ENCODE measurements at places on chromosomes 6 and 20.

DNA sequence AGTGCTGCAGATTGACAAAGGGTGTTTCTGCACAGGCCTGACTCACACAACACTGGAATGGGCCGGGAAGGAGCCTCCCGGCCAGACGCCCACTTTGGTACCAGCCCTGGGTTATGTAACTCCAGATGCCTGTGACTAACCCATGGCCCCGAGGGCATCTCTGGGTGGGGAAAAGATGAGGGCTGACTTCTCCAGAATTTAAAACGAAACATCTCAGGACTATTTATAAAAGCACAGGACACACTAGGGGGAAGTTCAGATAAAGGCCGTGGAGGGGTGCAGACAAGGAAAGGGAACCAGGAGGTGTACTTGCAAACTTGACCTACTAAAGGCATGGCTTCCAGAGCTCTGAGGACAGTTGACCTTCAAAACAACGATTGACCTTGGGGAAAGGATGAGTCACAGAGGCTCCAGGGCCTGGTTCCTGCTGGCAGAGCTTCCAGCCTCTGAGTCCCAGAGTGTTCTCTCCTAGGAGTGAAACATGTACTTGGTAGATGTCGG, 196.9 kb downstream of the NFATC2 start:
- no peak for DNase-seq

DNA sequence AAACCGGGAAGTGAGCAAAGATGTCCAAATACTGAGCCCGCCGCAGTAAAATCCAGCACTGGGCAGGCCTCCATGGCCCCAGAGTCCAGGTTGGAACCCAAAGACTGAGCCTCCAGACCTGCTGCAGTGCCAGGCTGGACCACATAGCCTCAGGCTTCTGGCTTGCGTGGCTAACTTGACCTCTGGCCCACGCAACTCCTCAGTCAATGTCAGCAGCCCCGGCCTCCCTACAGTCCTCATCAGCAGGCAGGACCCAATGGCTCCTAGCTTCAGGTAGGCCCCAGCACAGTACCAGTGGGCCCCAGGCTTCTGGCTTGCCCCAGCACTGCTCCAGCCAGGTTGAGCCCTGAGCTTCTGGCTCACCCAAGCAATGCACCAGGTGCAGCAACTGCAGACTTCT, 245.1 kb upstream of the AFDN start:
- no peak for DNase-seq

DNA sequence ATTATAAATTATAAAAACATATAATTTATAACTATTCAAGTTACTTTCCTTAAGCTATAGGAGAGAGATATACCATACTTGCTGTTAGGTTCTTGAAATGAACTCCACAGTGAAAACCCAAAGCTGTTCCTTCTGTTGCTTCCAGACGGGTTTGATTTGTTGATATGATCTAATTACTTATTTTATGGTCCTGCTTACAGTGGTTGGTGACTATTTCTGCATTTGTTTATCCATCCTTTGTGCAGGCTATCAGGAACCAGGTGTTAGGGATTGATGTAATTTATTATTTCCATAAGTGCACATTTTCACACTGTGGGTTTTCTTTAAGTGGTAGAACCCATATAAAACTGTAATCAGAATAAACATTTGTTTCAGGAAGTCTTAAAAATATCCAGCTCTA, 167.1 kb downstream of the KIF6 start:
- DNase-seq: no peak

DNA sequence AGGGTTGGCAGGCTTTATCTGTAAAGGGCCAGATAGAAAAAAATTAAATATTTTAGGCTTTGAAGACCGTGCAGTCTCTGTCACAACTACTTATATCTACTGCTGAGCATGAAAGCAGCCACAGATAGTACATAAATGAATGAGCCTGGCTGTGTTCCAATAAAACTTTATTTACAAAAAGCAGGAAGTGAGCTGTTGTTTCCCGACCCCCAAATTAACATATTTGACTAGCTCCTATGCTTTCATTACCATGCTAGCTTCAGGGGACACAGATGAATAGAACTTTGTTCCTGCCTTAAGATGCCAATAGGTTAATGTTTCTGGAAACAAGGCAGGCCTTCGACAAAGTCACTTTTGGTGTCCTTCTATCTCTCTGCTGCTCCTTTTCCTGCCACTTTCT, 1058.0 kb upstream of the FLRT3 start:
- no peak for DNase-seq

- DNase-seq: no peak
These were observed 213.8 kb upstream of the AGPAT4 start for GRCh38 chr6:161487694-161488093.

DNA sequence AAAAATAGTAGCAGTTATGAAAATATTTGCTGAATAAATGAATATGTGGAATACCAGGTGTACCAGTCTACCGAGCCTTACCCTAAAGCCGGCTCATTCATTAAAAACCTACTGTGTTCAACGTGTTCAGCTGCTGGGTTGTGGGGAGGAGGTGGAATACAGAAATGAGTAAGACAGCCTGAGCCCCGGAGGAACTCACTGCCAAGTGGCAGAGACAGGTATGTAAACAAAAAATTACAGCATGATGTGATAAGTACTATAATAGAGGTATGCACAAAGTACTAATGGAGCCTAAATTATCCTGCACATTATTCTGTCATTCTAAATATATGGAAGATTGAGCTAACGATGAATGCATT, 6.8 kb upstream of the ADTRP start:
- no peak for DNase-seq

GRCh38 chr6:2714111-2714895, 36.4 kb downstream of the MYLK4 start:
- DNase-seq: no peak

- no peak for DNase-seq
These were observed 7.0 kb upstream of the ZNFX1 start for GRCh38 chr20:49284818-49285217.

DNA sequence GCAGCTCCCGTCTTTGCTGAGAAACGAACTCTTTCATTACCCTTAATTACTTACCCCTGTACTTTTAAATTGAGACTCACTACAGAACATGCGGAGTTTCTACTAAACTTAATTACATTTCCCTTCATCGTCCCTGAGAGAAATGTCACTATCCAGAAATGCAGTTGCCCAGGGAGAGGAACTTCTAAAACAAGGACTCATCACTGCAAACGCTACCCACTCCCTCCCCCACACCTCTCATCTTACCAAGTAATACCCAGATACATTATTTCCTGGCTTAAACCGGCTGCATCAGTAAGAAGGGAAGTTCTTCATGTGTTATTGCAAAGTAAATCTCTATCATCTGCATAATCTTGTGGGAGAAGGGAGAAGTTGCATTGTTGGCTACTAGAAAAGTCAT, 138.3 kb downstream of the IPCEF1 start:
- no peak for DNase-seq

GRCh38 chr20:50107086-50107660, 5.8 kb downstream of the UBE2V1 start:
- no peak for DNase-seq

- DNase-seq: no peak
These were observed 33.3 kb upstream of the EZR start for GRCh38 chr6:158852312-158853071.

GRCh38 chr6:11397622-11398450, 139.7 kb upstream of the TMEM170B start:
- no peak for DNase-seq

DNA sequence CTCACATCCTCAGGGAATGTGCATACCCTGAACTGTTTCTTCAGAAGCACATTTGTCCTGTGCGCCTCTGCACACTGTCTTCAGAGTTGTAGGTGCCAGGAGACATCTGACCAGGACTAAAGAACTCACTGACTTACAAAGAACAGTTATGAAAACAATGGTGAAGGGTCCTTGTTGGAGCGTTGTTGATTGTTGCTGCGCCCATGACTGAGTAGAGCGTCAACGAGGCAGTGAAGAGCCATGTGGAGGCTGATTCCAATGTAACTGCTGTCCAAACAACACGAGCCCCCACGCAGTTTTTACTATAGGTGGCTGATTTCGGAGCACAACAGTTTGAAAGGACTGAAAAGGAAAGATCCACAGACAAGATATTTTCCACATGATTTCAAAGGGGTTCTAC, 380.3 kb downstream of the CDH26 start:
- DNase-seq: no peak

DNA sequence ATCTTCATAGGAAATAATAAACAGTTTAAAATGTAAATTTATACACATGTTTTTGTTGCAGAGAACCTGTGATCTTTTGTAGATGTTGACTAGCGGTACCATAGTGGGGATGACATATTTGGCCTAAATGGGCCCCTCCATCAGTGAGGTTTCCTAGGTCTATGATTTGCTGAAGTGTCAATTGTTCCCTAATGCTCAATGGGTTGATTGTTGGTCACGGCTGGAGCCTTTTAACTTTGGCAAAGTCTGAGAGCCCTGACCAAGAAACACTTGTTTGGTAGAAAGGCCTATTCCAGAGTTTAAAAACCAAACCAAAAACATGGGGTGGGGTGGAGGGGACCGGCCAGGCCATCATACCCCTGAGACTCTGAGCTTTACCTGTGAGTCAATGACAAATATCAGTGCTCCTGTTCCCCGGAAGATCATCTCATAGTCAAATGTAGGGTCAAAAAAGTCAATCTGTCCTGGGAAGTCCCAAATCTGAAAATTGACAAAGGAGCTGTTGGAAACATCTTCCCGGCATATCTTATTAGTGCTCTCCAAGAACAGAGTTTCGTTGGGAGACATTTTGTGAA, 25.1 kb downstream of the RRAGD start:
- no peak for DNase-seq

DNA sequence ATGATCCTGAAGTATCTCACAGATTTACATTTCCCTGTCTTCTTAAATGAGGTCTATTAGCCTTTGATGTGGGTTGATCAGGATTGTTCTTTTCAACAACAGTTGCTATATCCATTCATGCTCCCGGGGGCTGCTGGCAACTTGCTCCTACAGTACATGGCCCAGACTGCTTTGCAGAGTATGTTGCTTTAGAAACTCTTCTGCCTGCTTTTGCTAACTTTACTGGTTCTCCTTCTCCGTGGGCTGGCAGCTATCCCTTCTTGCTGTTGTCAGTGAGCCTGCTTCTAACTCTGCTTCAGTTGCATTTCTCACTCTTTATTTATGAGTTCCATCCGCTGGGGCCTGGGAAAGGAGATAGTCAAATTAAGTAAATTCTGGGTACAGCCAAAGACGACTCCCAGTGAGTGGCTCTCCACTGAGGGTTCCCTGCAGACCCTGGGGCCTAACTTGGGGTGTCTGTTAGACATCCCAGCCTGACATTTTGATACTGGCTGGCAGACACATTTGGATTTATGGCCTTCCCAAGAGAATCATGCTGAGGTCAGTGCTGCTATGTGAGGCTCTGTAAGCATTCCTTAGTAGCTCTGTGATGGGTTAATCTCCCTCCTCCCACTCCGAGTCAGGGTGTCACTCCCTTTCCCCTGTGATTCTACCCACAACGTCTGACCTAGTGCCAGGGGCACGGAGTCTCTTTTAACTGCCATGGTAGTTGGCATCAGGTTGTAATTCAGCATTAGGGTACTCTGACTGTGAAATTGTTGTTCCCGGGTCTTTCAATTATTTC, 73.6 kb downstream of the SLX4IP start:
- no peak for DNase-seq

DNA sequence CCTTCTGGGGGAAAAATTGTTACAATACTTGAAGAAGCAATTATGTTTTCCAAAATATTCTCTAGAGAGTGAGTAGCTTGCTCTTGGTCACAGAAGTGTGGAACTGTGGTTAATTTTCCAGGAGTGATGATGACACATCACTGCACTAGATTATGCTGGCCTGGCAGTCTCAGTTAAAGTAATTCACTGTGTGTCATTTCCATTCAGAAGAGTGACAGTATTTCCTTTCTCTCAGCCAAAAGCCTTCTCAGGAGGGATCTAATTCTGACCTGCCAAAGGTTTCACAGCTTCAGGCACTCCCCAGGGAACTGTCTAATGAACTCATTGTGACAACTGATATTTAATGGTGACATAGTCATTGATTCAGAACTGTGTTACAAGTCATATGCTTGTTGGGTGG, 517.5 kb downstream of the TBC1D32 start:
- no peak for DNase-seq
